Fibroblast of skin of right biceps (primary cell): ENCODE measurements at places on chromosomes 2 and 18.
A peak's percentile ranks its signal among the peaks of the same experiment; 100 is the strongest.

GRCh38 chr2:42978887-42979415 lies 186.6 kb upstream of the HAAO start:
- no peak for DNase-seq

- DNase-seq = no peak
These were observed 679 bp downstream of the CLK1 start for GRCh38 chr2:200863782-200864175.

DNA sequence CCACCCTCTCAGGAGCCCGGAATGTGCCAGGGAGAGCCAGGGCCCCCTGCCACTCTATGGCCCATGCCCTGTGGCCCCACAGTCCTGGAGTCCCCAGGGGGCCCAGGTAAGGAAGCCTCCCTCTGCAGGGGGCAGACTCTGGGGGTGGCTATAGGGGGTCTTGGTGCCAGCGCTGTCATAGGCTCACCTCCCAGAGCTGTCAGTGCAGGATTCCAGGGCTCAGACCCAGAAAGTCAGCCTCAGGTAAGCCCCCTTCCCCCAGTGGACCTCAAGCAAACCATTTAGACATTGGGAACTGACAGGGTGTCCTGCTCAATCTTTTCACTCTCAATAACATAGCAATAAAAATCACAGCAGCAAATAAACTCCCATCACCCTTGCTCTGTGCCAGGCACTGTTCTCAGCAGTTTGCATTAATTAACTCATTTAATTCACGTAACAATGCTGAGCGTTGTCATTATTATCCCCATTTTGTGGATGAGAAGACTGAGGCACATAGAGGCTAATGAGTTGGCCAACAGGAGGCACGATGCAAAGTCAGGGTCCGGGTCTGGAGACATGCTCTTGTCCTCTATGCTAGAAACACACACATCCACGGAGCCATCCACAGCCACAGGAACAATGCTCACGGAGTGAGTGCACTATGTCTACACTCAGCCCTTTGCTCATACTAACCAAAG lies 79.6 kb downstream of the TNS1 start:
- no peak for DNase-seq

DNA sequence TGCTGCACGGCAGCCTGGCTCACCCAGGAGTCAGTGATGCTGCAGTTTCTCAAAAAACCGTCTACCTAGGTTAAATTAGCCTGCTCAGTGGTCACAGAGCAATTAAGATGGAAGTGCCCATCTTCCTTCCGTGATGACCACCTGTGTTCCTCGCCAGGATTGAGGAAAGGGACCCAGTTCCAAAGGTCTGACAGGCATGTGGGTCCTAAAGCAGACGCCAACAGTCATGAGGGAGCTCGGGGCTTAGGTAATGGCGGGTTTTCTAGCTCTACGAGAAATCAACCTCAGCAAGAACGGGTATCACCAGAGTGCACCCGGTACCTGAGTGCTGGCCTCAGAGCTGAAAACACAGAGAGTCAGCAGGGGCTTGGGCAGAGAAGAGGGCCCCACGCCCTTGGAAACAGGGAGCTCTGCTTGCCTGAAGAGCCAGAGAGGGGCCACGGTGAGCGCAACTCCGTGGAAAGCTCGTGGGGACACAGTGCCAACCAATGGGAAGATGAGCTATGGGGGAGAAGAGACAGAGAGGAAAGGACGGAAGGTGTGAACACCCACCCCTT lies 34.3 kb upstream of the DNMT3A start:
- no peak for DNase-seq

GRCh38 chr2:160590664-160591063 lies 97.1 kb upstream of the RBMS1 start:
- DNase-seq = no peak

DNA sequence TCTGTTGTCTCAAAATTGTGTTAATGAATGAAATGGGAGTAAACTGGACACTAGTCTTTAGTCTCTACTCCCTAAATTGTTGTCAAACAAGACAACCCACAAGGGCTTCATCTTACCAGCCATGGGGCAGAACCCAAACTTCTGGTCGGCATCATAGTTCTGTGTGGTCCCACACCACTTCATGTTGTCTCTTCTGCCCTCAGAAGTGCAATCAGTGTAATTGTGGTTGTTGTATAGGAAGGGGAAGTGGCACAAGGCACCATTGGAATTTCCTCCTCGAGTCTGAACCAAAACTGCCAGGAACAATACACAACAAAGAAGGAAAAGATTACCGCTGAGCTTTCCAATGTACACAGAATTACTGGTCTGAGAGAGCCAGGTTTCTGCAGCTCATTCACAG lies 12.6 kb downstream of the FN1 start:
- DNase-seq = no peak

- DNase-seq = peak; percentile 70
These were observed 129.7 kb upstream of the OSR1 start for GRCh38 chr2:19488009-19488691.

GRCh38 chr2:45342-46130 lies 769 bp downstream of the FAM110C start:
- DNase-seq = no peak

DNA sequence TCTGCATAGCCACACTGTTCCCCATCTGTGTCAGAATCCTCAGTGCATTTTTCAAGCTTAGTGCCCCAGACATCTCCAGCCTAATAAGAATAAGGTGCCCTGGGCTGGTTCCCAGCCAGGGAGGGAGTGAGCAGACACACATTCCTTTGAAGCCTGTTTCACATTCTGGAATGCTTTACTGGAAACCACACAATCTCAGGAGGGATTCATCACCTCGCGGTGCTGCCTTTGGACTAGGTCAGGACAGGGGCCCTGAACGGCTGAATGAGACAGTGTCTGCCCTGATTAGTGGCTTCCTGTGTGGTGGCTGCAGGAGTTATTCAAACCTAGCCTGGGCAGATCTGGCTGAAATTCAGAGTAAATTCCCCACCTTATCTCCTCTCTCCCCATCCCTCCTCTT lies 108.0 kb upstream of the LDAH start:
- peak; percentile 84 for DNase-seq

GRCh38 chr2:37326285-37326684 lies 1.7 kb upstream of the PRKD3 start:
- peak; percentile 77 for DNase-seq

DNA sequence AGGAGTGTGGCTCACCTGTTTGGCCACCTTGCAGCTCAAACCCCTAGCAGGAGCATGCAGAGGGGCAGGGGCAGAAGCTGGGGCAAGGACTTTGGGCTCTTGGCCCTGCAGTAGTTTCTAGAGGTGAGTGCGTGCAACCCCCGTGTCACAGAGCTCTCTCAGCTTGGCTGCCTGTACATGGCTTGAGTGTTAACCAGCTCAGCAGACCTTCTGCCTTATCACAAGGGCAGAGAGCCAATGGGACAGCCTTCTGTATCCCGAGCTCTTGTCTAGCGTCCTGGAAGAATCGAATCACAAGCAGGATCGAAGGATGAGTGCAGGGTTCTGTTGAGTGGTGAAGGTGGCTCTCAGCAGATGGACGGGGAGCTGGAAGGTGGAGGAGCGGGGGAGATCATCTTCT lies 120.3 kb upstream of the TMEM18 start:
- DNase-seq = no peak

DNA sequence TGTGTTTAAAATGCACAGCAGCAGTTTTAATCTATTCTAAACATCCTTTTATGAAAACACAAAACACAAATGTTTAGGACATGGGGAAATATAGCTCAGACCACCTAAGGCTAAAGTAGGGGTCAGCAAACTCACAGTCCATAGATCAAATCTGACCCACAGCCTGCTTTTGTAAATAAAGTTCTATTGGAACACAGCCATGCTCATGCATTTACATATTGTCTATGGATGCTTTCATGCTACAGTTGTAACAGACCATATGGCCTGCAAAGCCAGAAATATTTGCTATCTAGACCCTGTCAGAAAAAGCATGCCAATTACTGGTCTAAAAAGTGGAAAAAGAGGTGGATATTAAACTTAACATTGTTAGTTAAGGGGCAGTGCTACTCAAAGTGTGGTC lies 1105.4 kb upstream of the KLHL29 start:
- no peak for DNase-seq

GRCh38 chr2:36337354-36337753 lies 18.2 kb upstream of the CRIM1 start:
- no peak for DNase-seq

DNA sequence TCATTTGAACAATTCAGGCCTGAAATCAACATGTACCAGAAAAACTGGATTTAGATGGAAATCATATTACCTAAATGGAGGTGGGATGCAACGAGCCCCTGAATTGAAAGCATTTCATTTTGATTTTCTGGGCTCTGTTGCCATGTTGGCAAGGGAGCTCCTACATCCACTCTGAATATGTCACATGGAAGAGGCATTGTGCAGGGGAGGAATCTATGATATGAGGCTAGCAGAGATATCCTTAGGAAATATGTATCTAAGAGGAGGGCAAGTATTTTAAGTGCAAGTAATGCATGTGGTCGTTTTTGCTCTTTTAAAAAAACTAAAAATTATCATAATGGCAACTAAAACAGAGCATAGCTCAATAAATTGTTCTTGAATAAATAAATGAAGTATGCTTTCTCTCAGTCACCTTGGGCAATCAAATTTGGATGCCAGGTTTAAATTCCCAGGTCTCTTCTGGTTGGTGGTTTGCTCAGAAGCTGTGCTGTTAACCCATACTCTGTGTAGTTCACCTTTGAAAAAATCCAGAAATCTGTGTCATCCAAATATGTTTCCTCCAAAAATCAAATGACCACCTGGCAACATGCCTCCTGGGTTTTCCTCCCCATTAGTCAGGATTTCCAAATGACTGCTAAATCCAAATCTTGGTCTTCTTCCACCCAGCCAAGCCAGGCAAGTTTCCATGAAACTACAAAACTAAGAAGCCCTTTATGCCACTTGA lies 6.5 kb upstream of the LGALSL start:
- peak; percentile 29 for DNase-seq

DNA sequence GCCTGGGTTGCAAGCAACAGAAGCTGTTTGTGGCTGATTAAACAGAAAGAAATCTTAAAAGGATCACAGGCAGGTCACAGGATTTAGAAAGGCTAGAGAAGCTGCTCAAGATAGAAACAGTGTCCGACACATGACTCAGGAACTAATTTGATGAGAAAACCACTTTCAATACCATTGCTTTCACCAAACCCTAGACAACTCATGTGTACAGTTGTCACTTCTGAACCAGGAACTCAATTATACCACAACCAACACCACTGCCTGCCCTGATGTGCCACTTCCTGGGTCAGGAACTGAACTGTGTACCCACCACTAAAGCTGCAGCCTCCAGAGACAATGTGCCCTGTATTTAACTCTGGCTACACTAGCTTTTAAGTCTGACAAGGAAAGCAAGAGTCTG lies 56.0 kb downstream of the TMEM247 start:
- DNase-seq = no peak

GRCh38 chr2:56034258-56034657 lies 110.7 kb upstream of the EFEMP1 start:
- no peak for DNase-seq

- DNase-seq = peak; percentile 49
These were observed 14.8 kb downstream of the MBD2 start for GRCh38 chr18:54209471-54210180.

DNA sequence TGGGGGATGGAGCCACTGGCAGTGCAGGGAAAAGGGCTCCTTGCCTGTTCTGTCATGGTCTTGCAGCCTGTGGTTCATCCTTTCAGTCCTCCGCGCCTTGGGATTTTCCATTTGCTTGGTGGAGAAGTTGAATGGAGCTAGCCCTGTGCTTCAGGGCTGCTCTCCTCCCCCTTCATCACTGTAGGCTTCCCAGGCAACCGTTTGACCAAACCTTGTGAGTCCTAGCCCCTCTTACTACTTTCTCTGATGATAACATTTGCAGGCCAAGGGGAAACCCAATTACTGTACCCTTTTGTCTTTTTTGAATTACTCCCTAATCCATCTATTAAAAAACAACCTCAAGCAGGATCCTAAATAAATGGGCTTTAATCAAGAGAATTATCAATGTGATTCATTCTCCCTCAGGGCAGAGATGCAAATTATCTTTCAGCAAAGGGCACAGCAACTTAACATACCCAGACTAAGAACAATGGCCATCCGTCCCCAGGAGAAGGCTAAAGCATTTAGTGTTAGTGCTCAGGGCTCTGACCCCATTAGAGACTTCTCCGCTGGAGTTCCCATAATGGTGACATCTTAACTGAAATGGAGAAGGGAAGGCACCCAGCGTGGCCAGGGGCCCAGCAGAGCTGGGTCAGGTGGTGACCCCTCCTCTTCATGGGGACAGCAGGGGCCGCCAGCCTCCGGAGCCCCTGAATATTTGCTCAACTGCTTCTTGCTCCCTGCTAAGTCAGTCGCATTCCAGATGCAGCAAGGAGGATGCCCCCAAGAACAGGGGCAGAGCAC lies 40.7 kb downstream of the RHOB start:
- no peak for DNase-seq

- peak; percentile 9 for DNase-seq
These were observed 2.5 kb downstream of the ITGAV start for GRCh38 chr2:186592137-186592875.

- no peak for DNase-seq
These were observed 404.3 kb downstream of the ZNF521 start for GRCh38 chr18:24947521-24948305.

DNA sequence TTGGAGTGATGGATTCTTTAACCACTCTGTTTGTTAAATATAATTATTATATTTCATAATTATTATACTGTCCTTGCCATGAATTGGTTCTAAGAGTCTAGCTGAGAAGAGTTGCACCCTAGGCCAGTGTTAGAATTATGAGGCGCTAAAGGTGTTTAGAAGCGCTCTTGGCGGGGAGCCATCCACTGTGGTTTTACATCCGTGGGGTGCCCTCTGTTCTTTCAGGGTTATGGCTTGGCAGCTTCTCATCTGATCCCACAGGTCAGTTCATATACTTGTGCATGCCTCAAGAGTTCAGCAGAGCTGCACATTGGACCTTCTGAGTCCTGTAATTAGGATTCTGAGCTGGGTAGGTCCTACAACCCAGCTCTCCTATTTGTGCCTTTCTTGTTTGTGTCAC lies 9.1 kb downstream of the ASAP2 start:
- DNase-seq = no peak

DNA sequence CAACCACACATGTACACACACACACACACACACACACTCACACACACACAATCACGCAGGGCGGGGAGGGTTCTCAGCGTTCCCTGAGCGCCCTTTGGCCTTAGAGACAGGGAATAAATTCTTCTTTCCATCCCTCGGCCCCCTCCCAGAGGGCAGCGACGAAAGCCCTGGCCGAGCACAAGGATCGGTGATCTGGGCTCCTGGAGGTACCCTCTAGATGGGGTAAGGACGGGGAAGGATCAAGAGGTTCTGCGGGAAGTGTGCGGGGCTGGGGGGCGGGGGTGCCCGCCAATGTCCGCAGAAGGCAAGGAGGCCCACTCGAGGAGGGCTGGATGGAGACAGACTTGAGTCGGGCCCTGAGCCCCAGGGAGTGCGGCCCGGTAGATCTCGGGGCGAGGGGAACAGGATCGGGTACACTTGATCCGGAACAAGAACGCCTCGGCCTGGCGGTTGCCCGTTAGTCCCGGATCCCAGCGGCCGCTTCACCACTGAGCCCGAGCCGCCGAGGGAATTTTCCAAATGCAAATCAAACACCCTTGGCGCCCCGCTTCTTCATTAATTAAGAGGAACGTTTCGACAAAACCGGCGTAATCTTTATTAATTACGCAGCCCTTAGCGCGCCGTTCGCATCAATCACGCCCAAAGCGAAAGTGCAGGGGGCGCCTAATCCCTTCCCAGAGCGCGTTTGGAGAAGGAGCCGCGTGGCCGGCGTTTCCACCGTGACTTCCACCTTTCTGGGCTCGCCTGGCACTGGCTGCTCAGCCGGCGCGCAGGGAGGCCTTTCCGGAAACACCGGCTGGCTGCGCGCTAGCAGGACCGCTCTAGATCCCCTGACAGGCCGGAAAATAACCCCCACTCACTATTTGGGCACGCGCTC lies 7.0 kb upstream of the PAX3 start:
- no peak for DNase-seq

- DNase-seq = no peak
These were observed 138.2 kb downstream of the VAPA start for GRCh38 chr18:10051877-10052631.
